Activated naive CD4-positive, alpha-beta T cell treated with anti-CD3 and anti-CD28 coated beads, Interleukin-2, amount 50 U/mL, for 72 hours (primary cell): ENCODE measurements at places on chromosomes 6 and 20.

- no peak for DNase-seq
Observed at GRCh38 chr6:69696273-69696672, 100.5 kb downstream of the LMBRD1 start.

GRCh38 chr20:7790189-7790588, 150.1 kb downstream of the HAO1 start:
- no peak for DNase-seq

DNA sequence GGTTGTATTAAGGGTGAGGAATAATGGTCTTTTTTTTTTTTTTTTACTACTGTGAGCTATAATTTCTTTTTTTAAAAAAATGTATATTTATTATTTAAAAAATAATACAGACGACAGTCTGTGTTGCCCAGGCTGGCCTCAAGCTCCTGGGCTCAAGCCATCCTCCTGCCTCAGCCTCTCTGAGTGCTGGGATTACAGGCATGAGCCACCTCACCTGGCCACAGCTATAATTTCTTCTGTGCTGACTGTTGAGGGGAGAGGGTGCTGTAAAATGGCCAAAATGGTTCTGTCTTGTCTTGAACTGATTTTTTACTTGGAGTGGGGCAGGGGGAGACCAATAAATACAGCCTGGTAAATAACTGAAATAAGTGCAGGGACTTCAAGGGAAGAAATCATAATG, 3.6 kb downstream of the SRSF3 start:
- DNase-seq: no peak

DNA sequence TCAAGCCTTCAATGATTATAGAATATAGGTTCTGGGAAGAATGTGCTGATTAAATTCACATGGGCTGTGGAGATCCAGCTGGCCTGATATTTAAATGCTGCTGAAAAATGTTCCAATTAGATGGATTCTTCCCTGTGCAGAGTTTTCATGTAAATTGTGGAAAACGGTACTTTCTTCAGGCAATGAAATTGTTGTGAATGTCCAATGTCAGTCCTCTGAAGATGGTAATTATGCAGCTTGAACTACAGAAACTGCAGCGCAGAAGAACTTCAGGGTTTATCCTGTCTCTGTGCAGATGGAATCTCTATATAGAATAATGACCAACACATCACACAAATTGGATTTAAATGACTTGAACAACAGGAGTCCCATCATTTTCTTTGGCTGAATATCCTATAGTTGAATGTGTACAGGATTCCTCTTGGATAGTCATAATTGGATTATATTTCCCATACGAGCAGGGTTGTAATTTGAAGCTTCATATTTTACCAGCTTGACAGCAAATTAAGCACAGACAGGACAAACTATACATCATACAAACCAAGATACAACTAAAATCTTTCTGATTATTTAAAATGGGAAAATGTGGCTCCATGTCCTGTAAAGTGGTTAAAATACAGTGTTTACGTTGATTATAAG, 82.3 kb downstream of the CAP2 start:
- no peak for DNase-seq

GRCh38 chr6:82040405-82041221, 206.9 kb downstream of the IBTK start:
- peak; percentile 2 for DNase-seq

DNA sequence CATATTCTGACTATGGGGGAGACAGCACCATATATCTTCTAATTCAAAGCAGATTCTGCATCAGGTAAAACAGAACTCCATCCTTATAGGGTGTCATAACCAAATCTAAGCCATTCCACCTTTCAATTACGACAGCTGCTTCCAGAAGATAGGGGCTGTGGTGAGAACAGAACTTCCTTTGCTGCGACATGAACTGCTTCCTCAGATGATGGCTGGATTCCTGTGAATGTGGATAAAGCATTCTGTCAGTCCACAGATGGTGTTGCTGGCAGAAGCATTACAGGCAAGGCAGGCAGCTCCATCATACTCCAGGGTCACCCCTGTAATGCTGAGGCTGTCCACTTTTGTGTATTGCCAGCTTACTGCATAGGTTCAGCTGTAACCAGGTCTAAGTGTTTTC, 172.1 kb upstream of the PROKR2 start:
- DNase-seq: no peak

DNA sequence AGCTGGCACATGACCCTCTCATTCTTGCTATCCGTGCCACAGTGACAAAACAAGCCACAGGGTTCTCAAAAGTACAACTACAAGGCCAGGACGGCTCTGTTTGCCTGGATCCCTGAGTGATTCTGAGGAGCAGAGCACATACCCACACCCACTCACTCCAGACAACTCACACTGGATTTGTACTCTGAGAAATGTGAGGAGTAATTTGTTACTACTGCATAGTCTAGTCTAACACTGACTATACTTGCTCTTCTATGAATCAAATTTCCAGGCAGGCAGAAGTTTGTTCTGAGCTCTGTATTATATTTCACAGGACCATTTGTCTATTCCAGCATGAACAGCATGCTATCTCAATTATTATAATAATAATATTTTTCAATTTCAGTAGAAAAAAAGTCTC, 26.7 kb upstream of the SPTLC3 start:
- no peak for DNase-seq

DNA sequence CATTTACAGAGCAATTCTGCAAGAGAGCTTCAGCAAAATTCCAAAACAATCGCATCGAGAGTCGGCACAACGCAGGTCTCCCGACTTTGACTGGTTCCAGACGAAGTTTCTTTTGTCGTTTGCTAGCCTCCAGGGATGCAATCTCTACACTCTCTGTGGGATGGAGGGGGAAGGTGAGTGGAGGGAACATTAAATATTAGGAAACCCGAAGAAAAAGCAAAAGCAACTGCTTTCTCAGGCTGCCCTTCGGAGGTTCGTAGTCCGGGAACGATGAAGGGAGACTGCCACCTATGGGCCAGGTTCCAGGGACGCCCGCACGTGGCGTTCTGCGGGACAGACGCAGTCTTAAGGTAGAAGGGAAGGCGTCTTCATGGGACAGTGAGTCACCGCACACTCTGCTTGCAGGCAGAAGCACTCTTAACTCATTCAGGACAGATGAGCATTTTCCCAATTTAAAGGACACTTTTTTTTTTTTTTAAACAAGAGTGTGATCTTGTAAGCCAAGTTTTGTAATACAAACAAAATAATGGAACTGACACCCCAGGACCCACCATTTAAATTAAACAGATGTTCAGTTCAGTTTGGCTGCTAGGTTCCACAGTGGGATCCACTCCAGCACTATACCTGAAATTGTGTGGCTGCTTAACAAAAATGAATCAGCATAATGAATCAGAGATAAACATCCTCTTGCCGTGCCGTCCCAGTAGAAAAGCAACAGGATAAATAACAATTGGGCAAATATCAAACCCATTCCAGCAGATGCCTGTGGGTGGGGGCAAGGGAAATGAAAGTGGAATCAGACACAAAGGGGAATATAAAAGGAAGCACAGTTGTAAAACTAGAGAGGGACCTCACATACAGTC, 65.8 kb upstream of the ARMC2 start:
- peak; percentile 77 for DNase-seq

GRCh38 chr6:43945768-43946080, 175.7 kb downstream of the VEGFA start:
- DNase-seq: no peak

DNA sequence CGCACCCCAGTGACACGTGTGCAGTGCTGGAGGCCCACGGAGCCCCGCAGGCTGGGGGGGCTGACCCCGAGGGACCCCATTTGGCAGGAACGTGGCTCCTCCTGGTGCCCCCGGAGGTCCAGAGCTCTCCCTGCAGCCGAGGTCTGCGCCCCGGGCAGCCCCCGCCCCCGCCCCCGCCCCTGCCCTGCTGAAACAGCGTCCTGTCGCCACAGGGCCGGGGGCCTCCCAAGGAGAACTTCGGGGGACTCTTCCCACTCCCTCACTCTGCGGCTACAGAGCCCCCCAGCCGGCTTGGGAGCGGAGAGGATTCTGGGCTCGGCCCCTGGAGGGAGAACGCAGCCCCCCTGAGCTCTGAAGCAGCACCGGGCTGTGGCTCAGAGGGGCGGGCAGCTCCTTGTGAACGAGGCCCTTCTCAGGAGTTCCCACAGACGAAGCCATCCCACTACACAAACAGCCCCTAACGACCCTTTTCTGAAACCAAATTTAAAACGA, 115.2 kb downstream of the DLL1 start:
- DNase-seq: no peak
